ENCODE measurements at places on chromosomes 7 and 10.

GRCh38 chr10:11035301-11035991 is 17.8 kb downstream of the CELF2 start:
- DNase-seq: no peak

GRCh38 chr7:144508702-144509101 is 105.2 kb upstream of the NOBOX start:
- no peak for DNase-seq

GRCh38 chr7:127891144-127891543 is 140.1 kb downstream of the LRRC4 start:
- no peak for DNase-seq

- DNase-seq: no peak
Measured at GRCh38 chr10:51072921-51073434, 1.3 kb upstream of the PRKG1 start.

GRCh38 chr7:147607157-147607800 is 983.3 kb upstream of the C7orf33 start:
- no peak for DNase-seq

DNA sequence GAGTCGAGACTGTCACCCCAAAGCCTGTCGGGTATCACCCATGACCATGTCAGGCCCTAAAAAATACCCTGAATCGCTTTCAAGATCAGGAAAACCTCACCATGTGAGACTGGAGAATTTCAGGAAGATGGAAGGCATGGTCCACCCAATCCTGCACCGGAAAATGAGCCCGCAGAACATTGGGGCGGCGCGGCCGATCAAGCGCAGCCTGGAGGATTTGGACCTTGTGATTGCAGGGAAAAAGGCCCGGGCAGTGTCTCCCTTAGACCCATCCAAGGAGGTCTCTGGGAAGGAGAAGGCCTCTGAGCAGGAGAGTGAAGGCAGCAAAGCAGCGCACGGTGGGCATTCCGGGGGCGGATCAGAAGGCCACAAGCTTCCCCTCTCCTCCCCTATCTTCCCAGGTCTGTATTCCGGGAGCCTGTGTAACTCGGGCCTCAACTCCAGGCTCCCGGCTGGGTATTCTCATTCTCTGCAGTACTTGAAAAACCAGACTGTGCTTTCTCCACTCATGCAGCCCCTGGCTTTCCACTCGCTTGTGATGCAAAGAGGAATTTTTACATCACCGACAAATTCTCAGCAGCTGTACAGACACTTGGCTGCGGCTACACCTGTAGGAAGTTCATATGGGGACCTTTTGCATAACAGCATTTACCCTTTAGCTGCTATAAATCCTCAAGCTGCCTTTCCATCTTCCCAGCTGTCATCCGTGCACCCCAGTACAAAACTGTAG is 176.2 kb downstream of the RTKN2 start:
- no peak for DNase-seq

DNA sequence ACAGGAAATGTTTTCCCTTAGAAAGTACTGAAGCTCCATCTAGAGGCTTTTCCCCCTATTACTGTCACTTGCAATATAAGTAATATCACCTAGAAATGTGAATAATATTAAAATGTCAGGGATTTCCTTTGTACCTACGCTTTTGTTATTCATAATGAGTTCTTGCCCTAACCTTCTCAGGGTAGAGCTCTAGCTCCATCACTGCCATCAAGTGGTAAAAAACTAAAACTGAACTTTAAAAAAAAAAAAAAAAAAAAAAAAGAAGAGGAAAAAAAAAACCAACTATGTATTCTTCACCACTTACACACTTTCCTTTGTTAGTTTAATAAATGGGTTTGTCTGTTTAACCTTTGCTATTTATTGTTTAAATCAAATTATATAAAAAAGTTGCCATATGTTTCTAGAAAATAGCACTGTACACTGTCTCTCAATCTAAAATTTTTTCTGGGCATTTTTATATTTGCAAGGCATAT is 49.9 kb downstream of the DNAJC1 start:
- no peak for DNase-seq

DNA sequence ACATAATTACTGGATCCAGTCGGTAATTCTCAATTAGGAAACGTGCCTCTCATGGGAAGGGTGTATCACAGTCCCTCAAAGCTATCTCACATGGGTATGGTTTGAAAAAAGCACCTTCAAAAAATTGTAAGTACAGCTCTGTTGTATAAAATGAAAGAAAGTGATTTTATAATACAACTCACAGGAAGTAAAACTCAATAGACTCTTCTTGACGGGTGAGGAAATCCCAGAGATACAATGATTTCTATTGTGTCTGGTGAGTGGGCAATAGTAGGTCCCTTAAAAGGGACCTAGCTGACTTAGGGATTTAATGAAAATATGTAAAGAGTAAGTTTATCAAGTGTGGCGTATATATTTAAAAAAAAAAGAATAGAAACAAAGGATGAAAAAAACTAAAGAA is 27.0 kb downstream of the TASOR2 start:
- DNase-seq: no peak

GRCh38 chr7:18163091-18163490 is 135.4 kb upstream of the PRPS1L1 start:
- DNase-seq: no peak

DNA sequence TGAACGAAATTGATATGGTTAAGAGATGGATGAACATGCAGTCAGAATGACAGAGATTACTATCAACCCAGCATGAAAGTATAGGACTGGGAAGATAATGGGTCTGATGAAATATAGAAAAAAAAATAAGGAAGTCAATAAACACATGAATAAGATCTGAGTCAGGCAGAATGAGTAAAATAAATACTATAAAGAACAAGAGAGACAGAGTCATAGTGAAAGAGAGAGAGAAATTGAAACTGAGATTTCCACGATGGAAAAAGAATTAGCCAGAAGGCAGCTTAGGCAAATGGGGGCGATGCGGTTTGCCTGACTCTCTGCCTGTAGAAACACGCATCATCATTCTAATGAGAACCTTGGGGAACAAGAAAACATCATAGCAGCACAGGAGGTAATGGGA is 26.6 kb downstream of the SEMA3D start:
- DNase-seq: no peak

DNA sequence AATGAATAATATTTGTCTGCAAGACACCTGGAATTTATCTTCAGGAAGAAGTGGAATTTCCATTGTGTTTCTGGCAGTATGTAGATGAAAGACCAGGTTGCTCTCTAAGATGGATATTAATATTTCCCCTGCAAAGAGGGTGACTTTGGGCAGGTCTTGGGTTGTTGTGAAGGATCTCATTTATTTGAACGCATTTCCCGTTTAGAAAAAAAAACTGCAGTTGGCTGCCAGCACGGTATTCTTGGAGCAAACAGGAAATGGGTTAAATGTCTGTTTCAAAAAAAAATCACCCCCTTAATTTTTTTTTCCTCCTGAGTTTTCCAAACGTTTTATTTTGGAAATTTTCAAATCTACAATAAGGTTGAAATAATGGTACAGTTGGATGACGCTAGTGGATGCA is 11.5 kb downstream of the EIF4H start:
- no peak for DNase-seq

DNA sequence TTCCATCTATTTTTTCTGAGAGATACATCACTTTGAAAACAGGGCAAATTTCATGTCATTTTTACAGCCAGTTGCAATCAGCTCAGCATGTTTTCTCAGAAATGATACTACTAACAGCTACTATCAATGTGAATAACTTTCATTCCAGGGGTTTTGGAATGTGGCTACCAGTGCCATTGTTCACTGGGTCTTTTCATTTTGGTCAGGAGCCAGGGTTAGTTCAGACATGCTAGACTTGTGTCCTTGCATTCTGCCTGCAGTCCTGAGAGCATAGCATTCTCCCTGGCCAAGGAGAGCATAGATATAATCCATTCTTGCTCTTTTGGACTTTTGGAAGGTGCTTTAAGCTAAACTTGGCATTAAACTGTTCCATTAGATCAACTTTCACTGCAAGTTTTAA is 160.9 kb upstream of the NEBL start:
- DNase-seq: no peak

GRCh38 chr10:75672111-75672671 is 240.8 kb downstream of the LRMDA start:
- DNase-seq: no peak

- peak; percentile 23 for DNase-seq
Measured at GRCh38 chr7:108135446-108136190, 5.5 kb upstream of the LAMB4 start.

GRCh38 chr10:88598055-88598454 is 11.5 kb downstream of the LIPJ start:
- DNase-seq: no peak

- DNase-seq: no peak
Measured at GRCh38 chr7:42673951-42674350, 237.9 kb downstream of the C7orf25 start.

- no peak for DNase-seq
Measured at GRCh38 chr10:121332829-121333765, 265.1 kb downstream of the FGFR2 start.

- no peak for DNase-seq
Measured at GRCh38 chr7:133904776-133905175, 222.4 kb upstream of the LRGUK start.

DNA sequence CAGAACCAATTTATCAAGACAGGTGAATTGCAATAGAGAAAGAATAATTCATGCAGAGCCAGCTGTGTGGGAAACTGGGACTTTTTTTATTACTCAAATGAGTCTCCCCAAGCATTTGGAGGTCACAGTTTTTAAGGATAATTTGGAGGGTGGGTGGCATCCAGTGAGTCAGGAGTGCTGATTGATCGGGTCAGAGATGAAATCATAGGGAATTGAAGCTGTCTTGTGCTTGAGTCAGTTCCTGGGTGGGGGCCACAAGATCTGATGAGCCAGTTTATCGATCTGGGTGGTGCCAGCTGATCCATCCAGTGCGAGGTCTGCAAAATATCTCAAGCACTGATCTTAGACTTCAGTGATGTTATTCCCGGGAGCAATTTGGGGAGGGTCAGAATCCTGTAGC is 9.9 kb upstream of the MYO1G start:
- no peak for DNase-seq

- DNase-seq: no peak
Measured at GRCh38 chr7:101954499-101954898, 137.1 kb downstream of the CUX1 start.

DNA sequence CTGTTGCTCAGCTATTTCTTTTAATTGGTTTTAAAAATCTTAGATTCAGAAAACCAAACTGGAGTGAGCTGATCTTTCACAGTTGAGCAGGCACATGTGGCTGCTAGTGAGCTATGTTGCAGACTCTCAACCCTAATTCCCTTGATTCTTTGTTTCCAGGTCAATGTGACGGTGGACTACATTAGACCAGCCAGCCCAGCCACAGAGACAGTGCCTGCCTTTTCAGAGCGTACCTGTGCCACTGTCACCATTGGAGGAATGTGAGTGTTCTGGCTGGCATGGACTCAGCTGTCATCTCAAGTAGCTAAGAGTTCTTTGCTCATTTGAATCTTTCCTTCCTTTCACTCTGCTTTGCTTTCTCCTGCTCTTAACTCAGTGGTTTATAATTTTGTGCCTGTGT is 187.1 kb downstream of the LRRC4 start:
- DNase-seq: no peak

GRCh38 chr7:135877805-135878204 is 99.4 kb downstream of the MTPN start:
- no peak for DNase-seq

- DNase-seq: no peak
Measured at GRCh38 chr10:72557362-72557761, 68.5 kb downstream of the MICU1 start.

GRCh38 chr7:41039981-41040380 is 662.9 kb downstream of the INHBA start:
- no peak for DNase-seq

GRCh38 chr10:130805635-130806030 is 505.9 kb downstream of the TCERG1L start:
- DNase-seq: no peak

- DNase-seq: no peak
Measured at GRCh38 chr7:157855452-157856213, 518.8 kb downstream of the DNAJB6 start.

DNA sequence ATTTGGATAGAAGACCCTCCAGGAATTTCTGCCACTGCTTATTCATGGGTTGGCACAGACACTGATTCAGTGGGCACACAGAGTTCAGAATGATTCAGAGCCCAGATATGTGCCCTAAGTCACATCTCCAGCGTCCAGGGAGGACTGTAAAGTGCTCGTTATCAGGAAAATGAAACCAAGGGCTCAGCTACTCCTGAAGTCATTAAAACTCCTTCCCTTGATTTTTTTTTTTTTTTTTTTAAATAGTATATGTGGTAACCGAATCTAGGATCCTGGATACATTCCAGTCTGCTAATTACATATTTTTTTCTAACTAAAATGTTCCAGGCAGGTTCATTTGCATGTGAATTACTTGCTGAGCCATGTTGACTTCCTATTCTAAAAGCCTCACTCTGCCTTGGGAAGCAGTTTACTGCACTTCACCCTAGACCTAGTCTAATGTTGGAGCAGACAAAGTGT is 34.7 kb downstream of the MET start:
- no peak for DNase-seq

- no peak for DNase-seq
Measured at GRCh38 chr7:108268200-108268820, 138.1 kb upstream of the LAMB4 start.

GRCh38 chr10:12513775-12514673 is 164.7 kb downstream of the CAMK1D start:
- no peak for DNase-seq
